ENCODE measurements at places on chromosomes 6 and 20.

DNA sequence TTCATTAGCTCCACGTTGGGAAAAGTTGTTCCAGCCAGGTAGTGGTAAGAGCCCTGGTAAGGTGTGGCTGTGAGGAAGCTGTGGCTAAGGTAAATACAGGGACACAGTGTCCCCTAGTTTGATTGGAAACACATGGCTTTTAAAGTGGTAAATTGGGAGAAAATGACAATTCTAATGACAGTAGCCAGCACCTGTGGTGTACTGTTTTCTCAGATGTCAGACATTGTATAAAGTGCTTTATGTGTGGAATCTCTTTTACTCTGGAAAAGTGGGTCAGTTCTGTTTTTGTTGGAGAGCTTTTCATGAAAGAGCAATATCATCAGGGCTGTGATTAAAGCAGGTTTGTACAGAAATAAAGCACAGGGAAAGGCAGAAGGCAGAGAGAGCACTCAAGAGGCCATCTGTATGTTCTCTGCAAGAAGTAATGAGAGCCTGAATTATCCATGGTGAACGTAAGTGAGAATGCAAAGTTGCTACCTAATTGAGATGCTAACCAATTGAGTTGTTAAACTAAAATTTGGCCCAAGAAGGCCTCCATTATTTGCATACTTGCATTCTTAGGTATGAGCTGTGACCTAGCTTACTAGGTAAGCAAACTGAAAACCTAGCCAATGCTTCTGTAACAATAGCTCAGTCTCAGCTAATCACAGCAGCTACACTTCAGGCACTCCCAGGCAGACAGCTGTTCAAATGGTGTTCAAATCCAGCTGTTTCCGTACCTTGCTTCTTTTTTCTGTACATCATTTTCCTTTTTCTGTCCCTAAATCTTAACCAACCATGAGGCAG lies 28.2 kb downstream of the MRAP2 start:
- no peak for DNase-seq

- no peak for DNase-seq
Observed at GRCh38 chr6:80402266-80402665, 295.8 kb downstream of the BCKDHB start.

- no peak for DNase-seq
Observed at GRCh38 chr20:23370873-23371272, 8.9 kb downstream of the GZF1 start.

DNA sequence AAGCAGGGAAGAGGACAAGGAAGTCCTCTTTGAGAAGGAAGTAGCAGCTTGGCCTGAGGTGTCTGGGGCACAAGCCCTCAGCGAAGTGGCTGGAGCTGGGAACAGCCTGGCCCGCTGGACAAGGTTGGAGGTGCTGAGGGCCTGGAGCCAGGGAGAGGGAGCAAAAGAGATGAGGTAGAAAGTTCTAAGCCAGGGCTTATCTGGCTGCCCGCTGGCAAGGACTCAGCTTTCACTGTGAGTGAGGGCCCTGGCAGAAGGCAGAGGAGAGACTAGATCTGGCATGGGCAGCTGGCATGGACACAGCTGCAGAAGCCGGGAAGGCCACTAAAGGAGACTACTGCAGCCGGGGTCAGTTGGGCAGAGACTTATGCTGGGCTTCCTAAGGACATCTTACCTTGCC lies 21.8 kb upstream of the PCMTD2 start:
- peak; percentile 17 for DNase-seq
